NB4 (cell line): ENCODE measurements at places on chromosomes 4 and X.
A peak's percentile ranks its signal among the peaks of the same experiment; 100 is the strongest.

- DNase-seq = peak; percentile 81
Observed at GRCh38 chr4:85725721-85726170, 250.8 kb downstream of the ARHGAP24 start.

DNA sequence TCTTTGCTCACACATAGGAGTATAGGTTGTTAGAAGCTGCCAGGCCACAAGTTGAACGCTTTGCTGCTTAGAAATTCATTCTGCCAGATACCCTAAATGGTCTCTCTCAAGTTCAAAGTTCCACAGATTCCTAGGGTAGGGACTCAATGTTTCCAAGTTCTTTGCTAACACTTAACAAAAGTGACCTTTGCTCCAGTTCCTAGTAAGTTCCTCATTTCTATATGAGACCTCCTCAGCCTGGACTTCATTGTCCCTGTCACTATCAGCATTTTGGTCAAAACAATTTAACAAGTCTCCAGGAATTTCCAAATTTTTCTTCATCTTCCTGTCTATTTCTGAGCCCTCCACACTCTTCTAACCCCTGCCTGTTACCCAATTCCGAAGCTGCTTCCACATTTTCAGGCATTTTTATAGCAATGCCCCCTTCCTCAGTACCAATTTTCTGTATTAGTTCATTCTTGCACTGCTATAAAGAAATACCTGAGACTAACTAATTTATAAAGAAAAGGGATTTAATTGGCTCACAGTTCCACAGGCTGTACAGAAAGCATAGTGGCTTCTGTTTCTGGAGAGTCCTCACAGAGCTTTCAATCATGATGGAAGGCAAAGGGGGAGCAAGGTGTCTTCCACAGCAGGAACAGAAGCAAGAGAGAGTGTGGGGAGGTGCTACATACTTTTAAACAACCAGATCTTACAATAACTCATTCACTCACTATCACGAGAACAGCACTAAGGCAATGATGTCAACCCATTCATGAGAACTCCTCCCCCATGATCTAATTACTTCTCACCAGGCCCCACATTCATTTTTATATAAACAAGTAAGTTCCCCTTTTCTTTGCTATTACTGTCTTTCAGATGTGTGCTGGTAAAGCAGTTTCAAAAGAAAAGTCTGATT, 11.5 kb upstream of the TLR1 start:
- peak; percentile 78 for DNase-seq

GRCh38 chr4:108831291-108831690, 68.4 kb upstream of the ETNPPL start:
- DNase-seq = no peak

DNA sequence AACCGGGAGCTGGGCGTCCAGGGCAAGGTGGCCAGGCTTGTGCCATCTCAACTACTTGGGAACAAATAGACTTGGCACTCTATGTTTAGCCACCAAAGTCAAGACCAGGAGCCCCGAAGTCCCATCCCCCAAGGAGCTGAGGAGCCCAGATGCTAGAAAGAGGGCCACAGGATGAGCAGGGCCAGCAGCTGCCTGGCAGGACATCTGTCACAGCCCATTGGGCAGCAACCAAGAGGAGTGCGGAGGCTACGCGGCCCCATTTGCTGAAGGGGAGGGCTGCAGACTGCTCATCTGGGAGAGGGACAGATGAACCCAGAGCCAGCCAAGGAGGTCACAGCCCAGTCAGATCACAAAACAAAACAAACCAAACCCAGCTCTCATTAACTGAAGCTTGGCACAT, 22.9 kb upstream of the SOWAHD start:
- DNase-seq = no peak

GRCh38 chr4:168614281-168615057, 117.6 kb downstream of the PALLD start:
- DNase-seq = no peak

DNA sequence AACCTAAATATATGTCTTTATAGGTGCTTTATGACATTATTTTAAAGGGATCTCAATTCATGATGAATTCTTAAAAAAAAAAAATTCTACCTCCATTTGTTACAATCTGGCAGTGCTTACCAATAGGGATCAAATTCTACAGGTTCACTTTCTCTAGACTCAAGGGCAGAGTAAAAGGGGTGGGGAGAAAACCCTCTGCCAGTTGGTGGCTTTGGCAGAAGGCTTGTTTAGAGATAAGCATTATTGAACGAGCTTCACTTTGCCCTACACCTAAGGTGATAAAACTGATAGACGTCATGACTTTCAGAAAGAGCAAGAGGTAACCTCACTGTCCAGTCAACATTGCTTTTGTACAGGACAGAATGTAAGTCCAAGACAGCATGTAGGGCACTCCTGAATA, 53.6 kb downstream of the OSTC start:
- DNase-seq = no peak

GRCh38 chrX:15441464-15441863, 51.7 kb downstream of the PIR start:
- no peak for DNase-seq

DNA sequence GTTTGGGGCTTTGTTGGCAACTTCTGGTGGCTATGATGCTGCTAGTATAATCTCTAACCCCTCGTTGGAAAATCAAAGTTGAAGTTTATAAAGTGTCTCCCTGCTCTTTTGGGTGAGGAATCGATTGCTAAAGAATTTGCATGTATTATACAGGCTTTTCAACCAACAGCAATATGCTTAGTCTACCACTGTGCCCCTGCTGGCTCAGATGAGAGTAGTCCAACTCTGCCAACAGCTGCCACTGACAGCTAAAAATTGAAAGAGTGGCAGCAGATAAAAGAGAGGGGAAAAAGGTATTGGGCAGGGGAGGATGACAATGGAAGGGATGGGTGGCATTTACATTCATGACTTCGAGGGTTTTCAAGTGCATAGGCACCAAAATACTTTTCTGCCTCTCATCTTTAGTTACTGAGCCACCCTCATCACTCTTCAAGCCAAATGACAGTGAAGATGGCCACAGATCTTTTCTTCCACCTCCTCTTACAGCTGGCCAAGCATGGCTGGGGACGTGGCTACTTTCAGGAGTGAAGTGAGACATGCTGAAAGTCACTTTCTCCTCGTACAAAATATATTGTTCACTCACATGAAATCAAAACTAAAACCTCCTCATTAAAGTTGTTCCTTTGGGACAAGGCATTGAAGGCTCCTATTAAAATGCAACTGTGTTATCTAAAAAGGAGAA, 2.7 kb upstream of the GRIA3 start:
- no peak for DNase-seq

- DNase-seq = no peak
Observed at GRCh38 chr4:89364541-89364940, 56.9 kb upstream of the GPRIN3 start.

DNA sequence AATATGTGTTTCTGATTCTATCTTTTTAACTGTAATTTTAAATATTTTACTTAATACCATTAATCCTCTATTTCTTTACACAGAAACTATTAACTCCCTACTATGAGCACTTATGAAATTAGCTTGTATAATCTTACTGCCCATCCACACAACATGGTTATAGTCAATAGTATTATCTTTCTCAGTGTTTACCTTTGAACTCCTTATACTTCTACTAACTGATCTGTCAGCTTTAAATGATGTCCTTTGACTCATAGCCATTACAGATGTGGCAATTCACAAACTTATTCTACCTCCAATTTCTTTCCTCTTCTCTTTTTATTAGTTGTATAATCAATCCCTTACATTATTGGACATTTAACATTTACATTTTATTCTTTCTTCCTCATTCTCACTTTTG, 5.5 kb downstream of the SEC31A start:
- DNase-seq = no peak

DNA sequence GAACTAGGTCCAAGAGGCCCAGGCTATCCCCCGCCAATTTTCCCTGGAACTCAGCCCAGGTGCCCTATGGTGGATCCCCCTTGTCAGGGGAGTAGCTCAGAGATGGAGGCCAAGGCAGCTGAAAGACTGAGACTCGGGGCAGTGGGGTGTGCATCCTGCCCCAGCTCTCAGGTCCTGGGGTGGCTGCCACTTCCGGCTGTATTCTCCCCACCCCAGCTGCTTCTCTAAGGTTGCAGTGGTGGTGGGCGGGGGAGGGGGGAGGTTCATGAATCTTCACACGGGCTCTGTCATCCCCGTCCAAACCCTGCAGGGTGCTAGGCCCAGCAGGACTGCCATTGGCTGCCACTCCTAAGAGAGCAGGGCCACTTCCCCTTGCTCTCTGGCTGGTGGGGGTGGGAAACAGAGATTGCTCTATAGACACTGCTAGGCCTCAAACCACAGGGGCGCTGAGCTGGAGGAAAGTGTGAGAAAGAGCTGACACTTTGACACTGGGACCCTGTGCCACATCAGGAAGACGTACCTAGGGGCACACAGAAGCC, 1.5 kb downstream of the SASH3 start:
- peak; percentile 94 for DNase-seq

DNA sequence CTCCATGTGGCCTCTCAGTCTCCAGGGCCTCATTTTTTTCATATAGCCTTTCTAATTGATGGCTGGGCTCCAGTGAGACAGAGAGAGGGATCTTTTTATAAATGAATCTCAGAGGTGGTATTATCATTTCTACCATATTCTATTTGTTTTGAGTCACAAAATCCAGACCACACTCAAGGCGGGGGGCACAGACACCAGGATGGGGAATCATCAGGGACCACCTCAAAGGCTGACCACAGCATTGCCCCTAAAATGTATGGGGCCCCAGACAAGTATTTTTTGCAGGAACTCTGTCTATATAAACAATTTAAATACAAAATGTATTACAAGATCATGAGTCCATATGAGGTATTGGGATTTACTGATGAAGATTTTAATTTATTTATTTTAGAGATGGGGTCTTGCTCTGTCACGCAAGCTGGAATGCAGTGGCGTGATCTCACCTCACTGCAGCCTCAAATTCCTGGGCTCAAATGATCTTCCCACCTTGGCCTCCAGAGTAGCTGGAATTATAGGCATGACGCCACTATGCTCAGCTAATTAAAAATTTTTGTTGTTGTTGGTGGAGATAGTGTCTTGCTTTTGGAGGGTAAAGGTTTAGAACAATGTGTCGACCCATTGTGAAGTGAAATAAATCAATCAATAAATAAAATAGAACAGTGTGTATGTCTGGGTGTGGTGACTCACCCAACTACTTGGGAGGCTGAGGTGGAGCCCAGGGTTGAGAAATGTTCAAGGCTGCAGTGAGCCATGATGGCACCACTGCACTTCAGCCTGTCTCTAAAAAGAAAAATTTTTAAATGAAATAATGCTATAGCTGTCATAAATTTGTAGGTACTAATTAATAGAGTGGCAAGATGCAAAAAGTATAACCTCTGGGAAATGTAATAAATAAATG, 29.4 kb downstream of the WDR13 start:
- peak; percentile 18 for DNase-seq

DNA sequence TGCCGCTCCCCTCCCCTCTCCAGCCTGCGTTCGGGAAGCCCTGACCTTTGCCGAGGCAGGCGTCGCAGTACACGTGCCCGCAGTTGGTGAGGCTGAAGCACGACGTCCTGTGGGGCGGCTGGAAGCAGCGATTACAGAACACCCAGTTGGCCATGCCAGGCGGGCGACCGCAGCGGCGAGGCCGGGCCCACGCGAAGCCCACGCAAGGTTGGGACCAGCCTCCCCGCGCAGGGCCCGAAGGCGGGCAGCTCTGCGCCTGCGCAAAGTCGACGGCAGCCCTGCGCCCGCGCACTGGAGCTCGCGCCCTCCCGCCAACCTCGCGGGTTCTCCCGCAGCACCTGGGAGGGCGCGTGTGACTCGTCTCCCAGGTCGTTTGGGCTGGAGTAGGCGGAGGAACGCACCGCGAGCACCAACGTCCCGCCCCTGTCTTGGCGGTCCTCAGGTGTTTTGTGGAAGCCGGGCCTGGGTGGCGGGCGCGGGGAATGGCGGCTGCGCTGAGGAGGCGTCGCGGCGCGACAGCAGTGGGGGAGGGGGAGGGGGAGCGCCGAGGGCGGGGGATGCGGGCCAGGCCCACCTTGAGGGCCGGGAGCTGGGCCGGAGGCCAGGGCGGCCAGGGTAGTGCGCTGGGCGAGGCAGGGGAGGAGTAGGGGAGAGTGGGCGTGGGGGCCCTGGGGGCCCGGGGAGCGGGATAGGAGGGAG, at the start of gene RNF212:
Gene RNF212, minus strand, starts transcription at position 254 of the 699 bp plus-strand sequence. Its CDS starts 100 bp downstream, at position 154.
- DNase-seq = no peak

DNA sequence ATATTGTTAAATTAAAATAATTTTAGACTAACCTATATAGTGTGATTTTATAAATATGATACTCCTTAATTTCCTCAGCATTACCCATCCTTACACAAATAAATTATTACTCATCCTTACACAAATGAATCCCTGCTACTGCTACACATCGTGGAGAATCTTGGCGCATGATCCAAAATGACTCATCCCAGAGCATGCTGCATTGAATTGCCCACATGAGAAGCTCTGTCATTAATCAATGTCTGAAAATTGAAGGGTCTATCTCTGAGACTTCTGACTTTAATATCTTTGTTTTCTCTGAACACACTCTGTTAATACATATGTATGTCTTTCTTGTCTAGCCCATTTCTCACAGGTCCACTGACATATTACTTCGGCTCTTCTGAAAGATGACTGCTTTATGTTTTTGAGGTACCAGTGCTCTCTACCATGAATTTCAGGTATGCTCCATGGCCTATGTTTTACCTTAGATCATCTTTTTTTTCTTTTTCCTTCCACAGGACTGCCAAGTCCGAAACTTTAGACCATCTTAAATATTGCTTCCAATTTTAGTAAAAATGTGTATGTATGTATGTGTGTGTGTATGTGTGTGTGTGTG, 15.7 kb upstream of the DUSP21 start:
- DNase-seq = no peak

DNA sequence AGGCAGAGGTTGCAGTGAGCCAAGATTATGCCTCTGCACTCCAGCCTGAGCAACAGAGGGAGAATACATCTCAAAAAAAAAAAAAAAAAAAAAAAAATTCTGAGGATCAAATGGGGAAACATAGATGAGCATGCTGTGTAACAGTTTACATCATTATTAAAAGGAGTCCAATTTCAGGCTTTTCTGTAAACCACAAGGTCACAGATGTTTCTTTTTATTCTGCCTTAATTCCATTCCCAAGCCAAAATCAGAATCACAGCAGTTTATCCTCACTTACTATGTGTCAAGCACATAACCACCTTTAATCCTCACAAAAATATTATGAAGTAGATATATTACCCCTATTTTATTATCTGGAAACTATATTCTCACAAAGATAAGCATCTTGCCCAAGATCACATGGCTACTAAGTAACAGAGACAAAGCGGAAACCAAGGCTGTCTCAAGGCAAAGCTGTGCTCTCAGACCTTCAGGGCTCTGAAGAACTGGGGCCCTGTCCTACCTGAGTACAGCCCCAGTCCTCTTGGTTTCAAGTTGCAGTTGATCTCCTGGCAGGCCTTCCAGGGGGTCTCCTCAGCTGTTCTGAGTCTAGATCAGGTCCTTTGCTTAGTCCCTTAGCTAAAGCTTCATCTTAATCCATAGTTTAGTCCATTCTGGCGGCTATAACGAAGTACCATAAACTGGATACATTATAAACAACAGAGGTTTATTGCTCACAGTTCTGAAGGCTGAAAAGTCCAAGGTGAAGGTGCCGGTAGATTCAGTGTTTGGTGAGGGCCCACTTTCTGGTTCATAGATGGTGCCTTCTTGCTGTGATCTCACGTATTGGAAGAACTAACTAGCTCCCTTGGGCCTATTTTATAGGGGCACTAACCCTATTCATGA, 141.3 kb downstream of the PALLD start:
- no peak for DNase-seq
